Cardiac septum (tissue), 1 donor: ENCODE measurements at places on chromosomes 6 and 20. TPM values are rescaled to one million over a fixed set of nuclear protein-coding genes. Genes with fewer than 3 reads are reported as not detected.

Gene HUS1B
- 0.86 TPM for total RNA-seq

Gene MRAP2
- 0.48 TPM for total RNA-seq

DNA sequence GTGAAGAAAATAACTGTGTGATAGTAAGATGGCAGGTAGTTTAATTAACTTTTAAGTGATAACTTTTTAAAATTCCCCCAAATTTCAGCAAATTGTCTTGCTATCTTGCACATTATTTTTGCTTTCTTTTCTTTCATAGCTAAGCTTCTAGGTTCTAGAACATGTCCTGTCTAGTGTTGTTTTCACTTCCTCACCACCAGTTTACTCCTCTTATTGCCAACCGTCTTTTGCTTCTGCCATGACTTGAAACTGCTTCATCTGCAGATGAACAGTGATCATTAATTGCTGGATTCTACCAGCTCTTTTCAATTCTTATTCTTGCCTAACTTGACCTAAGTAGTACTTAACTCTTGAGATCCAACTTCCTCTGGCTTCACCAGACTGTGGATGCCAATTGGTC is 137.8 kb downstream of the CENPW start:
- DNase-seq: no peak

DNA sequence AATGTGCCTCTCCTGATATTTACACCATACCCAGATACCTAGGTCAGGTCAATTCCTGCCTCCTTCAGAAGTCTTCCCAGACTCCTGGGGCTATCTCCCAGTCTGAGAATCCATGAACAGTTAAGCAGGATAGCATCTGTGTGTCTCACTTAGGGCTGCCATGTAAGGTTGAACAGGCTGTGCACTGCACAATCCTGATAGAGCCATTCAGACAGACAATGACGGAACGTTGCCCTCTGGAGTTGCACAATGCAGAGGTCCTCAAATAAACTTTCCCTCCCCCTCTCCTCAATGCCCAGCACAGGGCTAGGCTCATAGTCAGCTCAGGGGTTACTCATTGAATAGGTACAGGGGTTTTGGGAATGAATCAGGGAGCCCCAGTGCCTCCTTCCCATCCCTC is 89.7 kb downstream of the CD40 start:
- DNase-seq: no peak

GRCh38 chr20:37295001-37295400 is 5.5 kb downstream of the MANBAL start:
- no peak for DNase-seq

DNA sequence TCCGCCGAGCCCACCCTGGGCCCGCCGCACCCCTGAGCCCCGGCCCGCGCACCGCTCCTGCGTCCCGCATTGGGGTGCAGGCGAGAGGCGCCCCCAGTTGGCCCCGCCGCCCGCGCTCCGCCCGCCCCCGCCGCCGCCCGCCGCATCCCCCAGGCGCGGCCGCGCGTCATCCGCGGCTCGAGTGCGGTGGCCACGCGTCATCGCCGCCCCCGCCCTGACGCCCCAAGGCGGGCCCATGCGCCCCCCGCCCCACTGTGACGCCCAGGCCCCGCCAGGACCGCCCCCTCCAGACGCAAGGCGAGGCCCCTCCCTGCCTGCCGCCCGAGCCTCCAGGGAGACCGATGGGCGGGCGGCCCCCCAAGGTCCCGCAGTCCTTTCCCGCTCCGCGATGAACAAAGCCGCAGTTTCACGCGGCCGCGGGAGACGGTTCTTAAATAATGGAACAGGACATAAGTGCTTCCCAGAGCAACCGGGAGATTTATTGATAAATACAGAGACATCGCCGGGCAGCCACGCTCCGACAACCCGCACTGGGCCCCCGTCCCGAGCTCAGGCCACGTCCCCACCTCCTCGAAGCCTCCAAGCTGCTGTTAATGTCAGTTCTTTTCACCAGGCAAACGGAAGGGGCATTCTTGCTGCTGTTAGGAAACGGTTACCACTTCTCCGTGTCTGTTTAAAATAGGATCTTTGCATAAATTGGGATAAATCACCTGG is at the start of gene ANKRD60:
TSS of gene ANKRD60 (minus strand) at position 170 of the 714 bp plus-strand sequence. CDS start at position 170, 0 bp downstream.
- no peak for DNase-seq

GRCh38 chr6:108363889-108364313 is 69.0 kb downstream of the AFG1L start:
- DNase-seq: no peak

- peak; percentile 61 for DNase-seq
Measured at GRCh38 chr6:157684620-157685299, 138.3 kb upstream of the SNX9 start.

DNA sequence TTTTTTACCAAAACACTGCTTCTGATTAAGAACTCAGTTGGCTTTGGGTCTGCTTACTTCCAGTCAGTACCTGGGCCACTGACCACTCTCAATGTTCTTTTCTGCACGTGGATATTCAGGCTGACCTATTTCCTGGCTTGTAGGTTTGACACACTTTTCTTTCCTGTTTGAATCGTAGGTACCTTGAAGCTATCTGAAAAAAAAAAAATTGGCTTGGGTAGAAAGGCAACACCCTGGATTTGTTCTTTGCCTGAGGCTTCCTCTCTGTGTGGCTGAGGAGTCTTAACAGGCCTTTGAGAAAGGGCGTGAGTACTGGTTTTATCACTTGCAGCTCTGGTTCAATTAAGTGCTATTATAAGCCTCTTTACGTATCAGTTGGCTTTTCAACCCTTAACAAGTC is 60.6 kb upstream of the IL20RA start:
- DNase-seq: no peak
